CD4-positive, alpha-beta T cell (primary cell): ENCODE measurements at places on chromosomes 13 and 19. TPM values are rescaled to one million over a fixed set of nuclear protein-coding genes. Genes with fewer than 3 reads are reported as not detected.
A peak's percentile ranks its signal among the peaks of the same experiment; 100 is the strongest.

DNA sequence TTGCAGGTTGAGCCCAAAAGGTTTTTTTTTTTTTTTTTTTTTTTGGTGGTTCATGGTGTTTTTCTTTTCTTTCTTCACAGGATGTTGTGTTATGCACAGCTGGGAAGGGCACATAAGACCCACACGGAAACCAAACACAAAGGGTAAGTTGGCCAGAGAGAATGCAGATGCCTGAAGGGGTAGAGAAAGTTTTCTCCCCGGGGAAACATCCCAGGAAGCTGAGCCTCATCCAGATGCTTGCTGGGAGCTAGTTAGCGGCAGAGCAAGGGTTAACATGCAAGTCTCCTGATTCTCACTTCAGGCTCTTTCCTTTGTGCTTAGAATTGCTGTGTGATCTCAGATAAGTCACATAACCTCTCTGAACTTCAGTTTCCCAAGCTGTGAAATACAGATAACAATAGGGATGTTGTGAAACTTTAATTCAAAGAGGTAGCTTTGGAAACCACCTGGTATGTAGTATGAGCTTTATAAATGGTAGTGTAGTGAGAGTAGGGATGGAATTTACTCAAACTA lies 3.1 kb downstream of the ADGRE1 start:
- peak; percentile 19 for DNase-seq
- peak overlapping the region; percentile 26 for H3K27ac ChIP-seq
- H3K27me3 ChIP-seq: no peaks in the 10 kb centered on the region
- H3K36me3 ChIP-seq: no peaks in the 10 kb centered on the region
- H3K4me3 ChIP-seq: peak overlapping the region; percentile 4
- H3K4me1 ChIP-seq: peaks cover 73% of the 10 kb centered on the region

- no peaks in the 10 kb centered on the region for H3K4me1 ChIP-seq
- H3K36me3 ChIP-seq: no peaks in the 10 kb centered on the region
- H3K27ac ChIP-seq: no peak overlapping the region
- DNase-seq: no peak
- no peak overlapping the region for H3K4me3 ChIP-seq
Observed at GRCh38 chr13:76917095-76917494, 30.9 kb upstream of the KCTD12 start.

DNA sequence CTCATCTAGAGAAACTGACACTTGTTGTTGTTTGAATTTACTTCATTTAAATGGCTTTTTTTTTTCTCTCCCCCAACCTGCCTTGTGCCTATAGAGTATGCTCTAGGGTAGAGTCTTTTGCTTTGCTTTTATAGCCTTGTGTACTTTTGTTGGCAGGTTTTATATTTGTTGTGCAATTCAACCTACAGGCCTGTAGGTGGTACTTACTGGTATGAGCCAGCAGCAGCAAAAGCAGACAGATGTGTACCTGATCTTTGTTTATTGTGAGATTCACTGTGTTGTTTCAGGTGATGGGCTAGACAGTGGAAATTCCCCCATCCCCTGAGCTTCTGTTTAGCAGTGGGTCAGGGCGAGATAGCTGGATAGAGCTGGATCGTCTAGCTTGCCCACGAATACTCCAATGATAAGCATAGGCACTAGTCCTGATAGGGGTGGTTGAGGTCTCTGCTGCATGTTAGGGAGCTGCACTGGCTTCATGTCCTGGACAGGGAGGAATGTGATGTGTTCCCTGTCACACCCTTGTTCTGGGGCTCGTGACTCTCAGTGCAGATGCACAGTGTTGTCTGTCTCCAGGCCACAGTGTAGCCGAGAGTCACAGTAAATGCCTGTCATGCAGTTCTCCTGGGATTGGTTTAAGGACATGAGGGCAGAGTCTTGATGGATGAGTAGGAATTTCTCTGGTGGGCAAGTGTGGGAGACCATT lies 21.3 kb downstream of the DNAJC3 start:
- H3K4me3 ChIP-seq: no peak overlapping the region
- no peaks in the 10 kb centered on the region for H3K36me3 ChIP-seq
- no peaks in the 10 kb centered on the region for H3K27me3 ChIP-seq
- H3K4me1 ChIP-seq: peaks cover 5% of the 10 kb centered on the region
- DNase-seq: no peak

DNA sequence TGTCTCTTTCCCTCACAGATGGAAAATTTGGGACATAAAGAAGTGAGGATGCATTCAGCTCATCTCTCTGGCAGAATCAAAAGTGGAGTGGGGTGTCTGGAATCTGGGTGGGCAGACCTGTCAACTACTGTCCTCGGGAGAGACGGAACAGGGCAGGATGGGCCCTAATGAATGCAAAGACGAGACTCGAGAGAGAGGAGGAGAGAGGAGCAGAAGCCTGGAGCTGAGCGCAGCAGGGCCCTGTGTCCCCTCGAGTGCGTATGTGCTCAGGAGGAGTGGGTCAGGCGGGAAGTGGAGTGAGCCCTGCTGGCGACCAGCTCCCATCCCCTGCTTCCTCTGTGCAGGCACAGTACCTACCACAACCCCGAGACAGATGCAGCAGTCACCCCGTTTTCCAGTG lies 78.9 kb downstream of the TEX29 start:
- no peak for DNase-seq
- H3K36me3 ChIP-seq: no peaks in the 10 kb centered on the region
- H3K4me3 ChIP-seq: no peak overlapping the region
- H3K27me3 ChIP-seq: no peaks in the 10 kb centered on the region
- H3K4me1 ChIP-seq: no peaks in the 10 kb centered on the region

The PTH2 gene
- not detected for total RNA-seq

The OR7A5 gene
- total RNA-seq: not detected

The PROZ gene
- not detected for total RNA-seq

The PSG11 gene
- not detected for total RNA-seq

DNA sequence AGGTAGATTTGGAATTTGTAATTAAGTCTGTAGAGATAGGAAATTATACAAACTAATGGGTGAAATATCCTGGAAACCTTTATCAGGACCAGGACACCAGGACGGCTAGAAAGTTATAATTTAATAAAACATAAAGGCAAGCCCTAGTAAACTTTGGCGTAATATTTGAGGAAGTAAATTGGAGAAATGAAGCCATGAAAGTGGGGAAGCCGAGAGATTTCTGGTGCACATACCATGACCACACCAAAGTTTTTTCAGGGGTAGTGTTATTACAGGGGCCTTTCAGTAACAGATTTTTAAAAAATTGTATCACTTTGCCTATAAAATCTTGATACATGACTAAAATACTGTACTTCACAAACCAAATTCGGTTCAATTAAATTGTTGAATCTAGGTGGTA lies 54.7 kb upstream of the URAD start:
- no peaks in the 10 kb centered on the region for H3K27me3 ChIP-seq
- no peaks in the 10 kb centered on the region for H3K4me1 ChIP-seq
- H3K27ac ChIP-seq: no peak overlapping the region
- no peak overlapping the region for H3K4me3 ChIP-seq
- no peak for DNase-seq

GRCh38 chr19:12788682-12789097 lies 2.6 kb upstream of the JUNB start:
- H3K27ac ChIP-seq: peak overlapping the region; percentile 97
- H3K4me1 ChIP-seq: peaks cover 68% of the 10 kb centered on the region
- no peak for DNase-seq
- H3K4me3 ChIP-seq: peak overlapping the region; percentile 49
- H3K36me3 ChIP-seq: peaks cover 5% of the 10 kb centered on the region
- no peaks in the 10 kb centered on the region for H3K27me3 ChIP-seq

DNA sequence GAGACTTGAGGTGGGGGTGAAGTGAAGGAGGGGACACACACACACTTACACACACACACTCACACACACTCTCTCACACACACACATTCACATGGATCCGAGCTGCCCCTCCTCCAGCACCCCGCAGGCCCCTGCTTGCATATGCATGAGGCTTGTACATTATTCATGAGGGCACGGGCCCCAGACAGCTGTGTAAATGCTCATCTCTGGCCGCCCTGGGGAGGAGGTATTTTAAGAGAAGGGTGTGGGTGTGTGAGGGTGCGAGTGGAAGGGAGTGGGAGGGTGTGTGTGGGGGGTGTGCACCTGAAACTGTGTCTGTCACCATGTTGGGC lies 2.4 kb downstream of the NCAN start:
- peaks cover 54% of the 10 kb centered on the region for H3K27me3 ChIP-seq
- no peaks in the 10 kb centered on the region for H3K36me3 ChIP-seq
- H3K4me3 ChIP-seq: no peak overlapping the region
- DNase-seq: no peak
- H3K27ac ChIP-seq: no peak overlapping the region

DNA sequence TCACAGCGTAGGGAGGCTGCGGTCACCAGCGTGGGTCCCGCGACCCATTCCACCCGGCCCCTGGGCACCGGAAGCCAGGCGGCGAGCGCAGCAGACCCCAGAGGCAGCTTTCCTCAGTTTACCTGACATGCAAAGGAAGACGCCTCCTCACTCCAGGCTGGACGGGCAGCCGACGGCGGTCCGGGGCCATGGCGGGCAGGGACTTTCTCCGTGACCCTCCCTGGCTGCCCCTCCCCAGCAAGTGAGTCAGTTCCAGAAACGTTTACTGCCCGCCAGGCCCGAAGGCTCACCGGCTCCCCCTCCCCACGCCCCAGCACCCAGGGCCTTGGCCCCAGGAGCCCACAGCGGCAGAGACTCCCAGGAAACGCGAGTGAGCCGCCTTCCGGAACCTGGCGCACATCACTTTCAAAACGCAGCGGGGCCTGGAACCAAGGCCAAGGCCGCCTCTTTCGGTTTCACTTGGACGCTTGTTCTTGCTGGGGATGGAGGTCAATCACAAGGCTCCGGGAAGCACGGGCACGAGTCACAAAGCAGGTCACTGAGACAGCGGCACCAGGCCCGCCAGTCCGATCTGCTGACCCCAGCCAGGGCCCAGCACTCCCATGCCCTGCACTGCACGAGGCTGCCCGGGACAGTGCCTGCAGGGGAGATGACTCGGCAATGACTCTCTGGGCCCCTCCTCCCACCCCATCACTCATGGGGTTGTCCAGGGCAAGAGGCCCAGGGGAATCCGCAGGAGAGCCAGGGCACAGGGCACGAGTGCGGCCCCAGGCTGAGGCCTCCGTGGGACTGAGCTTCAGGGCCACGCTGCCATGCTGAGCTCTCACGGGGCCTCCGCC lies 5.3 kb downstream of the SBNO2 start:
- no peak overlapping the region for H3K4me3 ChIP-seq
- no peak for DNase-seq
- peaks cover 20% of the 10 kb centered on the region for H3K36me3 ChIP-seq

The CD33 gene
- 0.60 TPM for total RNA-seq

GRCh38 chr13:91594061-91594460 lies 195.6 kb downstream of the GPC5 start:
- no peaks in the 10 kb centered on the region for H3K4me1 ChIP-seq
- H3K27ac ChIP-seq: no peak overlapping the region

- H3K36me3 ChIP-seq: peaks cover 55% of the 10 kb centered on the region
- peak overlapping the region; percentile 83 for H3K4me3 ChIP-seq
- H3K4me1 ChIP-seq: peaks cover 54% of the 10 kb centered on the region
- peak overlapping the region; percentile 68 for H3K27ac ChIP-seq
- peak; percentile 65 for DNase-seq
- no peaks in the 10 kb centered on the region for H3K27me3 ChIP-seq
Observed at GRCh38 chr13:99303863-99304521, 3.2 kb downstream of the GPR183 start.

DNA sequence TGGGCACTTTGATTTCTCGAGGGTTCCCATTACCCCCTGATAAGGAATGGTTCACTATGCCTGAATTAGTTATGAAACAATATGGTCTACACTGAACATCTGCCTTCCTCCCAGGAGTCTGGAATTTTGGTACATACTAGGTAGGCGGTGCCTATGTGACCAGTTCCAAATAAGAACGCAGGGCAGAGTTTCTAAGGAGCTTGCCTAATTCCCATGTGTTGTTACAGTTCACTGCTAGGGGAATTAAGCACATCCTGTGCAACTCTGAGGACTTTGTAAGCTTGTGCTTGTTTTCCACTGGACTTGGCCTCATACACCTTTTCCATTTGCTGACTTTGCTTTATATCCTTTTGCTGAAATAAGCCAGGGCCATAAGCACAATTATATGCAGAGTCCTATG lies 29.2 kb downstream of the RBM26 start:
- H3K27me3 ChIP-seq: no peaks in the 10 kb centered on the region
- H3K36me3 ChIP-seq: peaks cover 52% of the 10 kb centered on the region
- H3K4me1 ChIP-seq: no peaks in the 10 kb centered on the region
- H3K27ac ChIP-seq: no peak overlapping the region
- H3K4me3 ChIP-seq: no peak overlapping the region

DNA sequence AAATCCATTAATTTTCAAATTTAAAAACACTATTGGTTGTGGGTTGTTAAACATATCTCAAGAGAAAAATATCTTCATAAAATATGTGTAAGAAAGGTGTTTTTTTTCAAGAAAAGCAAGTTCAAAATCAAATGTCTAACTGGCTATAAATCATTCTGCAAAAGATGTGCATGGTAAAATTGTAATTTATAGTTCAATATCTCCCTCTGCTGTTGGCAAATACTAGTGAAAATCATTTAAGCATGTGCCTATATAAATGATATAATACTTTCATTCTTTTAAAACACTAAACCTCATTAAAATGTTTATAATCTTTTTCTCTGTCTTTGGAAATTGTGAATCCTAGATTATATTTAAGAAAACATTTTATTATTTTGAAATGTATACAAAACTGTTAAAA lies 17.2 kb upstream of the SLITRK6 start:
- no peak overlapping the region for H3K27ac ChIP-seq
- H3K36me3 ChIP-seq: no peaks in the 10 kb centered on the region
- no peak overlapping the region for H3K4me3 ChIP-seq
- no peak for DNase-seq
- no peaks in the 10 kb centered on the region for H3K4me1 ChIP-seq

DNA sequence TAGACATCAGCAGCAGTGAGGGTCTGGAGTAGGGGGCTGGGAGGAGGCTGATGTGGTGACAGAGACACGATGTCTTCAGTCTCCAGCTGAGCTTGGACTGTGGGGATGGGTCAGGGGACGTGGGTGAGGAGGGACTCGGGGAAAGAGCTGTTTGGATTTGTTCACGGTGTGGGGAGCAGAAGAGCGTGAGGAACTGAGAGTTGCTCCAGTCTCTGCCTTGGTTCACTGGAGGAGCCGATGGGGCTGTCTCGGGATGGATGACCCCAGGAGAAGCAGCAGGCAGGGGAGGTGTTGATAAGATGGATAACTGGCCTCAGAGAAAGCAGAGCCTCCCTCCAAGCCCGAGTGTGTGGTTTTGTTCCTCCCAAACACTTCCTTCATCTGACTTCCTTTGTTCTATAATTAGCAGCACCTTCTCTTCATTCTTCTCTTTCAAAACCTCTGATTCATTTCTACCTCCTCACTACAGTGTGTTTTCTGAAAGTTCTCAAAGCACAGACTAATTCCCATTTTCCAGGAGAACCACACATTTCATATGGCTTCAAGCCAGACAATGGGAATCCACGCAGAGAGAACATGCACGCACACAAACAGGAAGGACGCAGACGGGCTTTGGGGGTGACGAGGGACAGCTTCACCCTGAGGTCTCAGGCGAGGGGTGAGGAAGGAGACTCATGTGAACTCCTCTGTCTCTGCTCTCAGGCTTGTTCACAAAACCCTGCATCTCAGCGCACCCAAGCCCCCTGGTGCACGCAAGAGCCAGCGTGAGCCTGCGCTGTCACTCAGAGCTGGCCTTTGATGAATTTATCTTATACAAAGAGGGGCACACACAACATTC lies 18.6 kb downstream of the LAIR2 start:
- peaks cover 17% of the 10 kb centered on the region for H3K4me1 ChIP-seq
- no peak overlapping the region for H3K4me3 ChIP-seq
- no peak for DNase-seq

The NKPD1 gene
- 0.91 TPM for total RNA-seq

- H3K4me1 ChIP-seq: no peaks in the 10 kb centered on the region
- H3K36me3 ChIP-seq: no peaks in the 10 kb centered on the region
- H3K4me3 ChIP-seq: no peak overlapping the region
- no peak for DNase-seq
Observed at GRCh38 chr13:95833126-95833525, 156.2 kb downstream of the DNAJC3 start.

- DNase-seq: no peak
- H3K27ac ChIP-seq: no peak overlapping the region
- no peak overlapping the region for H3K4me3 ChIP-seq
- no peaks in the 10 kb centered on the region for H3K4me1 ChIP-seq
- H3K27me3 ChIP-seq: no peaks in the 10 kb centered on the region
Observed at GRCh38 chr19:28542394-28543243, 670.3 kb downstream of the UQCRFS1 start.
